CD4-positive, CD25-positive, alpha-beta regulatory T cell (primary cell): ENCODE measurements at places on chromosomes 3 and 15.

- no peak for DNase-seq
Measured at GRCh38 chr3:35042210-35042991, 596.9 kb upstream of the ARPP21 start.

DNA sequence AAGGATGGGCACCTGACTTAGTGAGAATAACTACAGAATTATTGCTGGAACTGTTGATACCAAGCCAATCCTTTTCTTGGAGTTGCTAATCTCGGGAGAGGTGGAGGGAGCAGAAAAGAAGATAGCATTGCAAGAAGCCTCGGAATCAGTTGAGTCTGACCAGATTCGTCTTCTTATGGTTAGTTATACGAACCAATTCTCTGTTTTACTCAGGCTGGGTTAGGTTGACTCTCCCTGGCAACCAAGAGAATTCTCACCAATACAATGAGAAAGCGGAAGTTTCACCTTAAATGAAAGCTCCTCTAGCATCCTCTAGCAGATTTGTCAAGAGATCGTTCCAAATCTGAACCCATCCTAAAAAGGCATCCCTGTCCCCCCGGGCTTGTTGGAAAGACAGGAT, 43.5 kb upstream of the UBE2E1 start:
- DNase-seq: no peak

GRCh38 chr3:58659051-58659675, 7.4 kb downstream of the FAM3D start:
- no peak for DNase-seq

GRCh38 chr3:48619541-48620524, 1.7 kb downstream of the TMEM89 start:
- no peak for DNase-seq

DNA sequence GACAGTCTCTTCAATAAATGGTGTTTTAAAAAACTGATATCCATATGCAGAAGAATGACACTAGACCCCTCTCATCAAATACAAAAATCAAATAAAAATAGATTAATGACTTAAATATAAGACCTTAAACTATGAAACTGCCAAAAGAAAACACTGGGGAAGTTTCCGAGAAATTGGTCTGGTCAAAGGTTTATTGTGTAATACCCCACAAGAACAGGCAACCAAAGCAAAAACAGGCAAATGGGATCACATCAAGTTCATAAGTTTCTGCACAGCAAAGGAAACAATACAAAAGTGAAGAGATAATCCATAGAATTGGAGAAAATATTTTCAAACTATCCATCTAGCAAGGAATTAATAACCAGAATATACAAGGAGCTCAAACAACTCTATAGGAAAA, 126.2 kb downstream of the GOLIM4 start:
- DNase-seq: no peak

- DNase-seq: no peak
Measured at GRCh38 chr3:189138901-189139610, 32.7 kb upstream of the TPRG1 start.

DNA sequence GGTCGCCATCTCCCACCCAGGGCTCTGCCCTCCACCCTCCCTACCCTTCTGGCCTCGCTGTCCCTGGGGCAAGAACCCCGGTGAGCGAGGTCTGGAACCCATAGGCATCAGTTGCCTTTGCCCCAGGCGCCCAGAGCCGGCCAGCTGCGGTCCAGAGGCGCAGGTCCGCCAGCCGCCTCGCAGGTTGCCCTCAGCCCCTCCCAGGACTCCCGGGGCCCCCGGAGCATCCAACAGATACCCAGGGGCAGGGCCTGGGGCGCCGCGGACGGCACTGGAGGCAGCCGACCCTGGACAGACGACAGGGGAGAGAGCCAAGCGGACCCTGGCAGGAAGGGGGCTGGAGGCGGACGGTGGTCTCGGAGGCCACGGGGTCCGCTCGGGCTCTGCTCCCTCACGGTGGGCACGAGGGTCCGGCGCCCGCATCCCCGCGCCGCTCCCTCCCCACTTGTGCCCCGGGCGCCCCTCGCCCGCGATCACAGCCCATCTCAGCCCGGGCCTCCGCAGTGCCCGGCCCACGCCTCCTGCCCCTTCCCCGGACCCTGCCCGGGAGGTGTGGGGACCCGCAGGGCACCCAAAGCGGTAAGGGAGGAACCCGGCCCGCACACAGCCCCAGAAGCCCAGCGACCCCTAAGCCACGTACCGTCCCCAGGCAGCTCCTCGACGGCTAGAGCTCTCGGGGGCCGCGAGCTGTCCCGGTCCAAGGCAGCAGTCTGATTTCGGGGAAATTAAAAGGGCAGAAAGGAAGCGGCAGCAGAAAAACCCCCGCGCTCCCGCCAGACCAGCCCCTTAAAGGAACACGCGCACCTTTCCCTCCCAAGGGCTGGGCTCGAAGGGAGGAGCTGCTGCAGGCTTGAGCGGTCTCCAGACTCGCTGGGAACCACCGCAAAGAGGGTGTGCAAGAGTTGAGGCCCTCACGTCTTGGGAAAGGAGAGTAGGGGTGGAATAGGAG, at the start of gene HAPLN3:
HAPLN3 (minus strand) TSS at position 726 of the 949 bp plus-strand sequence. CDS start 8,246 bp downstream, outside the sequence.
- peak; percentile 79 for DNase-seq

DNA sequence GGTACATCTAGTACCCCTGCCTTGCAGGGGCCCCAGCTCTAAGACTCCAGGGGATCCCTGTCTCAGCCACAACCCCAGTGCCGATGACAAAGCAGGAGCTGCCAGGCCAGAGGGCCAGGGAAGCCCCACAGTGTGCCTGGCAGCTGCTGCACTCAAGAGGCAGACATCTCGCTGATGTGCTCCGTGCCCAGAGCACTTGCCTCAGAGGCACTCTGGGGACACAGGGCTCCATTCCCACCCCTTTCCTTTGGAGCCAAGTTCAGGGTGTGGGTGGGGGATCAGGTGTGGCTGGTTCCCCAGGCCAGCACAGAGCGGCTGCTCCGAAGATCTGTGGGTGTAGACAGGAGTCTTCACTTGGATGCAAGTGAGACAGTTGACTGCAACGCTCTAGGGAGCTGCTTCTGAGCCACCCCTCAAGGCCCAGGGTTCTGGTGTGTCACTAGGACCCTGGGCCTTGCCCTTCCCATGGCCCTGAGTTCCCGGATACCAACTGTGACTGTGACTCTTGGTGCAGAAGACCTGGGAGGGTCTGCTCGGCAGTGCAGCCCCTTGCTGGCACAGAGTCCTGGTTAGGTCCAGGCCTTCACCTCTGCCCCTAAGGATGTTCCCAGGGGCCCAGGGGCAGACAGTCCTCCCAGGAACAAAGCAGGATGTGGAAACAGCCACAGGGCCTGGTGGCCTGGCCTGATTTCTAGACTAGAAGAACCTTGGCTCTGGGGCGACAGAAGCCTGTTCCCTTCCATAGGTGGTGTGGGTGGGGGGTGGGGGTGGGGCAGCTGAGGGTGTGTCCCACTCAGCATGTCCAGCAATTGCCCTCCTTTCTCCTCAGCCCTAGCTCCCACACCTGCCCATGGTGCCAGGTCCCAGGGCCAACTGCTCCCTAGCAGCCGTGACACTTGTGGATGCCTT, 2.5 kb downstream of the NT5DC2 start:
- no peak for DNase-seq

GRCh38 chr15:72318408-72318942, 1.5 kb downstream of the CELF6 start:
- no peak for DNase-seq

- no peak for DNase-seq
Measured at GRCh38 chr15:69951898-69952555, 145.7 kb downstream of the TLE3 start.

GRCh38 chr15:33396475-33396874, 85.7 kb downstream of the RYR3 start:
- no peak for DNase-seq

DNA sequence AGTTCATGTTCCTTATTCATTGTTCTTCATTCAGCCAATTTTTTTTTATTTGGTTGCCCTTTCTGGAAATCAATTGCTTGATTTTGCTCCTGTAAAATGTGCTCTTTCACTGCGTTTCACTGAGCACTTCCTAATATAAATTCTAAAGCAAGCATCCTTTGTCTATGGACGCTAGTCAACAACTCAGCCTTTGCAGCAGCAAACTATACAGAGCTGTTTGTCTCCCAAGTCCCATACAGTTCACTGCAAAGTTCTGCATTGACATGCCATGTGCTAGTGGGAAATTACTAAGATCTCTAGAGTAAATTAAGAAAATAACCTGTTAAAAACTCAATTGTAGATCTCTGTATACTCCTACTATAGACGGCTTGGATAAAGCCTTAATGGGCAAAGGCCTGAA, 130.1 kb upstream of the BHLHE40 start:
- no peak for DNase-seq

GRCh38 chr3:65783117-65783516, 255.6 kb downstream of the MAGI1 start:
- no peak for DNase-seq

DNA sequence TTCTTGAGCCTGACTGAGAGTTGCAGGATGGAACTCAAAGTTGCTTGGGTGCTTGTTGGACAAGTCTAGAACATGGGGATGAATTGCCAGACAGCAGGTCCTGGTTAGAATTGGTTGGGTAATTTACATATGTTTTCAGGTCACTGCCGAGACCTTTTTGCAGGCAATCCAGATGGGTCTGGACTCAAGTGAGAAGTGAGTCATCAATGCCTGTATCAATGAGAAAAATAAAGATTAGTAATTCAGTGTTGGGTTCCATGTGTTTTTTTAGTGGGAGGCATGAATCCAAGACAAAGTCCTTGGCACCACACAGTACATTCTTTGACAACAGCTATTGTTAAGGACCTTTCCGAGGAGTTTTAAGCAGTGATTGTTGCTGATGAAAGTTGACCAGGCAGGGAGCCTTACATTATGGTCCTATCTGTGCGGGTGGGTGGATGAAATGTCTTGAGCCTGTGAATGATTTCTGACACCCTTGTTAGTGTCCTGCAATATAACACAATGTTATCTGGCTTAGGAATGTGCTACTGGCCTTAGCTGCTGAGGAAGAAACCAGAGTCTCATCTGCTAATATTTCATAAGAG, 77.7 kb downstream of the CRYGS start:
- no peak for DNase-seq

- DNase-seq: no peak
Measured at GRCh38 chr15:75779504-75779903, 63.7 kb upstream of the UBE2Q2 start.

DNA sequence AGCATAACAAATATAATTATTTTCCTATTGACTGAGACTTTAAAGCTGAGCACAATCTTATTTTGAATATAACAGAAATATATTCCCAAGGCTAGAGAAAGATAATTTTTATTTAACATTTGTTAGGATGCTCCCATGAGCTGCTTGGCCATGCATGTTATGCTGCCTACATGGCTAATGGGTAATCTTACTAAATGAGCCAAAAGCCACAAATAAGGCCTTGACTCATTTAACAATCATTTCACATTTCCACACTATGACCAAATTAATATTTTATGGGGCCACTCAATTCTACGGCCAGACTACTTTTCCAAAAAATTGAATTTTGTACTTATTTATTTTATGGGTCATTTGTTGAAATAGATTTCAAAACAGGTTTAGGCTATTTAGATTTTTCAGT, 141.7 kb downstream of the MEIS2 start:
- no peak for DNase-seq

DNA sequence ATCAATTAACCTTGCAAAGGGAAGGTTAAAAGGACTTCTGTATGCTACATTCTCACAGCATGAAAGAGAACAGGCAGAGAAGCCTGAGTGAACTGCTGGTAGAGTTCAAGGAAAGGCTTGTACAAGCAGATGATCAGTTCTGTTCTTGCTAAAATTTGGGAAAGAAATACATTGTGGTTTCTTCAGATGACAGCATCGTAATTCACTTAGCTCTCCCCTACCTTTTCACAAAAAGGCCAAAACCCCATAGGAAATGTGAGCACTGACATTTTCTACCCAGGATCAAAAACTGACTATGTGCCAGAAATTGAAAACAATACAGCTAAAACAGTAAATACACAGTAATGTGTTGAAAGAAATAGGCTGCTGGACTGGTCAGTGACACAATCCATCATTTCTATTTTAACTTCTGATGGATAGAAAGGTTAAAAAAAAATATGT, 216.4 kb downstream of the DPH6 start:
- no peak for DNase-seq

DNA sequence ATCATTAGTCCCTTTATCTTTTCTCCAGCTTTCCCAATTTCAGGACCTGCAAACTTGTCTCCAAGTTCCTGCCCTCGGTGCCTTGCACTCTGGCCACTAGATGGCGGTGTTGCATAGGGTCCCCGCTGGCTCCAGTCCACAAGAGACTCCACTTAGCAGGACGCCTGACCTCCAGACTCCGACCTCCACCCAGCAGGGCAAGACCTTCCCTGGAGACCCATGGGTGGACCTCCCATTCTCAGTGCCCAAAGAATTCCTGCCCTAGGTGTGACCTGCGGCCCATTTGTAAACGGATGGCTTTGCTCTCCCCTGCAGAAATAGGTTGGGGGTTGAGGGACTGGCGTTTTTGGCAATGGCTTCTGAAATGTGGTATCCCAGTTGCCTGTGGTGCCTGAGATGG, 82.6 kb downstream of the LSM3 start:
- peak; percentile 66 for DNase-seq

DNA sequence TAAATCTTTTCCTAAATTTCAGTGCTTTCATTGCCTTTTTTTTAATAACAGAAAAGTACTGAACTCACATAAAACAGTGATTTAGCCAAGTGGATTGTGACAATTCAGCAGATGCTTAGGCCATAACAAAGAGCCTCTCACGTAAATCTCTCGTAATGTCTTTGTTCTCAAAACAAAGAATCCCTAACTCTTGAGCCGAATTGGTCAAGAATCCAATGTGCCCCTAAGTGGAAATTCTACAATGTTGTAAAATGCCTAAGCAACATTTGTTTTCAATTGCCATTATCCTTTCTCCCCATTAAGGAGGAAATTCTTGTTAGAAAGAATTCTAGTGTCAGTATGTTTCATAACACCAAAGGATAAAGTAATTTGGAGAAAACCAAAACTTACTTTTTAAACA, 235.7 kb upstream of the THBS1 start:
- no peak for DNase-seq

DNA sequence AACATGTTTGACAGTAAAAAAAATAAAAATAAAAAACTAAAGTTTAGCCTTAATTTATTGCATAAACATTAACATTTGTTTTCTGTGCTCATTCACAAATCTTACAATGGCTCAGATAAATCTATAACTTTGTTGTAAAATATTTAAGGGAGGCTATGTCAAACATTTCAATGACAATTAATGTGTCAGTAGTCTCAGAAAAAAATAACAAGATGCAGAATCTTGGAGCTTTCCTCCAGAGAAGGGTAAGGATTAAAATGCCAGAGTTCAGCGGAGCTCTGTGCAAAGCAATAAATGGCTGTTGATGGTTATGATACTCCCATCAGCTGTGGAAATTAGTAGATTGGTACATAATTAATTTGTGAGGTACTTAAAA, 20.0 kb upstream of the CAPN7 start:
- DNase-seq: no peak

DNA sequence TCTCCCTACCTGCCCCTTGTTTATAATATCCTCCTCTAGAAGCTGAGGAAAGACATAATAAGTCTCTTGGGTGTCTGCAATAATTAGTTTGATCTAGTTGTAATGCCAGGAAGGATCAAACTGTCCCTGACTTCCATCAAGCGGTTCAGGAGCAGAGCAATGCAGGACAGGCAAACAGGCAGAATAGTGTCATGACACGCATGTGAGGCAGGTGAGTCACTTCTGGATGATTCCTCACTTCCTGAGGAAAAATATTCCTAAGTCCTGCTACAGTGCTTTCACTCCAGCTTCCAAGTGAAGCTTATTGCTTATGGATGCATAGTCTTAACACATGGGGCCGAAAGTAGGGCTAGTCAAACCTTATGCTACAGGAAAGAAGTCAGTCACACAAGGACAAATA, 85.8 kb downstream of the GREM1 start:
- no peak for DNase-seq

- no peak for DNase-seq
Measured at GRCh38 chr3:51395493-51396213, 4.6 kb downstream of the RBM15B start.
